SK-N-SH (cell line): ENCODE measurements at places on chromosomes 12 and 14.

GRCh38 chr14:68879841-68880575, 87.1 kb upstream of the ZFP36L1 start:
- no peak for DNase-seq

DNA sequence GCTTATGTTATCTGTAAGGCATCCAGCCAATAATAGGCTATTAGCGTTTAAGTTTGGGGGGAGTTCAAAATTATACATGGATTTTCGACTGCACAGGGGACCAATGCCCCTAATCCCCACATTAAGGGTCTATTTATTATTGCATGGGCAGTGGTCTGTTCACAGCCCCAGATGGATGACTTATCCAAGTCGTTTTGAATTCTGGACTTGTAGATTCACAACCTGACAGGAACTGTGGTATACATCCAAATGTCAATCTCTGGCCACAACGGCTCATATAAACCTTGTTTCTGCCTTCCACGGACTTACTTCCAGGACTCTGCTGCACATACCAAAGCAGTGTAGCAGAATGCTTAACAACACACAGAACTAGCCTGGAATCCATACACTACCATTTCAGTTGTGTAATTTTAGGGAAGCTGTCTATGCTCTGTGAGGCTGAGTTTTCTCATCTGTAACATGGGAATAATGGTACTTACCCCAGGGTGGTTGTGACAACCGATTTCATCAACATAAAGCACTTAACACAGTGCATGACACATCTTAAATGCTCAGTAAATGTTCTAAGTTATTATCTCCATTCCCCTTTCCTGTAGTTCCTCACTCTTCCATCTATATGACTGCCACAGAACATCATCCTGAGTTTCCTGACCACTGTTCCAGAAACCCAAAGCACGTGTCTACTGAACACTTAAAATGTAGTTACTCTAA, 3.7 kb downstream of the DDX24 start:
- no peak for DNase-seq

DNA sequence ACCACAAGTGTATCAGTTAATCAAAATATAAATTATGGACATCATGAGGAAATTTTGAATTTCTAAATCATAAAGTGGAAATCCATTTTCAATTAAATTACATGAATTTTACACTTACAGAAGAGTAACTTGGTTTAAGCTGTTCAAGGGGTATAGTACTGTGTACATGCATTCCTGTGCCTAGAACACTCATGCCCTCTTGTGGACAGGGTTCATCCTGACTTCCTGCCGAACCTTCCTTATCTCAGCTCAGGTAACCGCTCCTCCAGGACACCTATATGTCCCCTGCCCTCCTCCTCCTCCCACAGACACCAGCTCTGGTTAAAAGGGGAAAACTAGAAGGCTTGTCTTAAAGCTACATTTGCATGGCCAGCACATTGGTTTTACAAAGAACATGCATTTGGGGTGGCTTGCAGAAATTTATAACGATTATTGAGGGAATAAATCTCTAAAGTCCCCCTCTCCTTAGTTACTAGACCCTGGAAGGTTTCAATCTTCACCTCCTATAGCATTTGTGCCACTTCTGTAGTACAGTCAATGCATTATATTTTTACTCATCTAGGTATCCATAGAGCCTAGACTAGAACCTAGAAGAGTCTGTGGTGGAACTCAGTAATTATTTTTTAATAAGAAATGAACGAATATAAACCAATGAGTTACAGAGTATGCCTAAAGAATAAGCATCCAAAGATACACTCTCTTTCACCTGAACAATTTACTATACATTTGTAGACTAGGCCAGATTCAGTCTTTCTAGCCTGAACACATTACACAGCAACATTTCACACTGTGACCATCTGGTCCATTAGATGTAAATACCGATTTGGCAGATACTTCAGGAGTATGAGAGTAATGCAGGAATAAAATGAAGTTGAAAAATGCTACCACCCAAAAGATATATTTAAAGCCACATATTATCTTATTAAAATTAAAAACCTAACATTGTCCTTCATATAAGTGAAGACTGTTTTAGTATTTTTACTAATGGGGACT, 345.6 kb downstream of the PAWR start:
- DNase-seq = peak; percentile 42

DNA sequence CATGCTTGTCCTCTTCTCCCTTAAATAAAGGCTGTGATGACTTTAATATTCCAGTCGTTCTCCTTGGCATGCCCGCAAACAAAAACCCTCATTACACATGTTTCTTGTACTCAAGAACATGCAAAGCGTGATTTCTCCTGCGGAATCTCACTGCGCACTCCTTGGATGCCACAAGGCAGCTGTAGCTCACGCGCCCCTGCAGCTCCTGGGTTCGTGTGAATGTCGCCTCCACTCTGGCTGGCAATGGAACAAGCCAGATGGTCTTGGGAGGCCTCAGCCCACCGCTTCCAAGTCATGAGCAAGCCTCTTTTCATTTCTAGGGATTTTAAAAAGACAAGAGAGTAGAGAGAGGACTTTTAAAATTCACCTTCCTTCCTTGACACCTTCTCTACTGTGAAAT, 403.8 kb downstream of the PCNX1 start:
- DNase-seq = no peak

- DNase-seq = no peak
Measured at GRCh38 chr12:25690996-25691864, 138.1 kb upstream of the LMNTD1 start.

DNA sequence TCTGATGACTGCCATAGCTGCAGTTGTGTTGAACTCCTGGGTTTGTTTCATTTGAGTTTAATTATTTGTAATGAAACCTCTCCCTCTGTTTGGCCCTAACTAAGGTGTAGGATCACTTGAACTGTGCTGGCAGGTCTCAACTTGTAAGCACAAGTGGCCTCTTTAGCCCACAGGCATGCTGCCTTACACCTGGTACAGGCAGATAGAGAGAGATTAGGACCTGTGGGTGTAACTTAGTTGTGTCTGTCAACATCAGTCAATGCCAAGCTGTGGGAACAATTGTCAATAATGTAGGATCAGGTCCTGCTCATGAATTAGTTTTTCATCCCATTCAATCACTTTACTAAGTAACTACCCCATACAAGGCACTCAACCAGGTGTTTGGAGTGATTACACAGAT, 263.0 kb upstream of the G2E3 start:
- no peak for DNase-seq

DNA sequence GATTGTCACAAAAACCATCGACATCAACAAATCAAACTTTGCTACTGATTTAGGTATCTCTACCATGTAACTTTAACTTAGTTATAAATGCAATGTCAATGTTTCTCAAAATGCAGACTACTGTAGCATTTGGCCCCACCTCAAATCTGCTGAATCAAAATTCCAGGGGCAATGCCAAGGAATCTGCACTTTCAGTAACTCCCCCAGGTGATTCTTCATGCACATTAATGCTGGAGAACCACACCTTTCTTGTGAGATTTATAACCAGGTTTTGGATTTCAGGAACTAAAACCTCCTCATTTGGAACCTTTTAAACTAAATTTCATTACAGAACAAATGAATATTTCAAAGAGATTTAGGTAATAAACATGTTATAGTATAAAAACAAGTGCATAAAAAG, 4.9 kb downstream of the ATP2B1 start:
- DNase-seq = no peak

DNA sequence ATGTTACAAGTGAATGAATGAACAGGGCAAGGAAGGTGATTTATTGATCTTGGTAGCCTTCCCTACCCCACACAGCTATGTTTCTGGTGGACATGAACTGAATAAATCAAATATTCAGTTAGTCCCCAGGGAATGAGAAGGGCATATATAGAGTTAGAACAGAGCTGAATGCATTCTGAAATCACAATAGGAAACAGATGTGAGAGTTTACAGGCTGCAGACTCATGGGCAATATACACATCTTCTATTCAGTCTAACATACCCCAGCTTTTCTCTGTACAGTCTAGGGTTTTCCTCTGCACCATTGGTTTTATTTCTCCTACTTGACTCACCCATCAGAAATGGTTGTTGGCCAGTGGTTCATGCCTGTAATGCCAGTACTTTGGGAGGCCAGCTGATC, 7.3 kb upstream of the STX2 start:
- no peak for DNase-seq
